ENCODE measurements at places on chromosomes 2 and 18.
A peak's percentile ranks its signal among the peaks of the same experiment; 100 is the strongest.

- DNase-seq, result no peak
Measured at GRCh38 chr18:78772360-78773302, 207.0 kb upstream of the SALL3 start.

- no peak for DNase-seq
Measured at GRCh38 chr2:119696005-119696404, 17.0 kb downstream of the TMEM177 start.

DNA sequence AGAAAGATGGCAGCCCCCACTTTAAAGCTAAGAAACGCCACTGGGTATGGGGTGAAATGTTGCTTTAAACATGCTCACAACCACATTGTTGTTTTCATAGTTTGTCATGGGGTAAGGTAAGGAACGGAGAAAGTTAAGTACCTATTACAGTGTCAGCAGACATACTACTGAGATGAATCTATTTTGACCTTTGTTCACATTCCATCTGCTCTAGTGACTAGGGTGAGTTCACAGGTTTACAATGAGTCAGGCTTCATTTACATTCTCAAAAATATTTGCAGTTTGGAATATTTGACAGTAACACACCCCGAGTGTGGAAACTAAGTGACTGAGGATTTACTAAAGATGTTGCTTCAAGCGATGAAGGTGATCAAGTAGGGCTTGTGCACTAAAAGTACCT lies 428.7 kb upstream of the ACVR2A start:
- no peak for DNase-seq

DNA sequence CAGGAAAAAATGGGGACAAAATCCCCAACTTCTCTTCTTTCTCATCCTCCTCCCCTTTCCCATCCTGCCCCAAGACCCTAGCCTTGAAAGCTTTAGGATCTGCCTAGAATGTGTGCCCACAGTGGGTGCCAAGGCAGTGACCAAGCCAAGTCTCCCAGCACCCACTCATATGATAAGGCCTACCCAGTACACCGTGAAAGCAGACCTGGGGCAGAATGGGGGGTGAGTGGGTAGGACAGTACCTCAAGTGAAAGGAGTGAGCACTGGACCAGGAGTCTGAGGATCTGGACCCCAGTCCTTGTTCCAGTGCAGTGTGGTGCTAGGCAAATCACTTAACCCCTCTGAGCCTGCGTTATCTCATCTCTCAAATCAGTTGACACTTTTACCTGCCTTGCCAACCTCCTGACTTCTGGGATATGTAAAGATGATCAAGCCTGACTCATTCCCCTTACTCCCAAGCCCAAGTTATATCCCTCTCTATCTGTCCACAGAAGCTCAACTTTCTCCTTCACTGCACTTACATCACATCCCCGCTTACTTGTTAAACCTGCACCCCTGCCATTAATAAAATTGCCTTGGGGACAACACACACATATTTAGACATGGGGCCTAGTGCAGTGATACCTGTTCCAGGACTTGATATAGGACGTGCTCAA lies 109.7 kb downstream of the ATL2 start:
- no peak for DNase-seq

- DNase-seq, result no peak
Measured at GRCh38 chr18:79583426-79583825, 96.2 kb upstream of the CTDP1 start.

GRCh38 chr18:36829362-36830157 lies 633 bp downstream of the KIAA1328 start:
- no peak for DNase-seq

GRCh38 chr2:100980046-100980445 lies 22.0 kb upstream of the RPL31 start:
- DNase-seq, result no peak

DNA sequence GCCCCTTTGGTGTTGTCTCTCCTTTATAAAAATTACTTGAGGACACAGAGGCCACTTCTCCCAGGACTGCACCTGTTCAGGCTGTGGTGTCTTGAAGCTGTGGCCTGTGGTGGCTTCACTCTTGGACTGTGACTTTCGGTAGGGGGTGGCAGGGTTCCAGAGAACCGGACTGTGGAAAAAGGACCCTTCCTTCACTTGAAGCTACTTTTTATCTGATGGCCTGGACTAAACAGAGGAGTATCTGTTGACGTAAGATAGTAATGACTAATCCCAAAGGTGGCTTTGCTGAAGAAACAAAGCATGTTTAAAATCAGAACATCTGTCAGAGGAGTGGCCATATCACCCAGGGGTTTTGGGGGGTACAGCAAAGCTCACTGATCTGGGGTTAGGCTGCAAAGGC lies 60.8 kb downstream of the CENPO start:
- no peak for DNase-seq

DNA sequence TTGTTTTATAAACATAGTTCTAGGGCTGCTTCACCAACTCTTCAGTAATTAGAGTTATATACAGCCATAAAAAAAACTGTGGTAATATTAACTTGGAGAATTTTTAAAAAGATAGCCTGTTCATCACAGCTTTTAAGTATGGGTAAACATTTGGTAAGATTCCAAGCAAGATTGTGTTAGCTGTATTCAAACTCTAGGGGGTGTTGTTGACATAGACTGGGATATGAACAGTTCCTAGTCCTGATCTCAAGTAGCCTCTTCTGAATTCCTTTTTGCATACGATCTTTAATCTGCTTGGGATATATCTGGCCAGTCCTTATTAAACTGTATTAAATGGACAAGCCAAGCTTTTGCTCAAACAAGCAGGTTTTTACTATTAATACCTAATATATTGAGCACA lies 13.4 kb downstream of the NOP58 start:
- peak; percentile 28 for DNase-seq

Data from LNCaP clone FGC (cell line).